ENCODE measurements at places on chromosomes 5 and 9. TPM values are rescaled to one million over a fixed set of nuclear protein-coding genes. Genes with fewer than 3 reads are reported as not detected.

- DNase-seq, result peak; percentile 81
Measured at GRCh38 chr5:172816925-172817562, 17.0 kb upstream of the ERGIC1 start.

DNA sequence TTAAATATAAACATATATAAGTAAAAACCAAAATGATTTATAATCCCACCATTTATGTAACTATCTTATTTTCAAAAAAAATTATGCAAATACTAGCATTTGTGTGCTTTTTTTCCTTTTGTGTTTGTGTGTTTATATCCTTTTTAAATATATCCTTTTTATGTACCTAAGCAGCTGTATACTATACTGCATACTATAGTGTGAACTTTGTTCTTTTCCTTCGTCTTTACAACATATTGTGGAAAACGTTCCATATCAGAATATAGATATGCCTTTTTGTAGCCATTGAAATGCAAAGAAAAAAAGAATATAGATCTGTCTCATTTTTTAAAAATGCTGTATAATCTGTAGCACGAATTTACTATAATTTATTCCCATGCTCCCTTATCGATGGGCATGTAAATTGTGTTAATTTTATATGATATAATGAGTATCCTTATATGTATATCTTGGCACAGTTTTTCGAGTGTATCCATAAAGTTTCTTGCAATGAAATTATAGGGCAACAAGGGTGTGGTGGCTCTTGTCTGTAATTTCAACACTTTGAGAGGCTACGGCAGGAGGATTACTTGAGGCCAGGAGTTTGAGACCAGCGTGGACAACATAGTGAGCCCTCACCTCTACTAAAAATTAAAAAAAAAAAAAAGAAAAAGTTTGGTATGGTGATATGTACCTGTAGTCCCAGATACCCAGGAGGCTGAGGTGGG lies 83.3 kb downstream of the STK32A start:
- DNase-seq, result no peak

Gene CCL21
- 66.4 TPM for total RNA-seq

Gene TXN
- total RNA-seq, result 97.6 TPM

DNA sequence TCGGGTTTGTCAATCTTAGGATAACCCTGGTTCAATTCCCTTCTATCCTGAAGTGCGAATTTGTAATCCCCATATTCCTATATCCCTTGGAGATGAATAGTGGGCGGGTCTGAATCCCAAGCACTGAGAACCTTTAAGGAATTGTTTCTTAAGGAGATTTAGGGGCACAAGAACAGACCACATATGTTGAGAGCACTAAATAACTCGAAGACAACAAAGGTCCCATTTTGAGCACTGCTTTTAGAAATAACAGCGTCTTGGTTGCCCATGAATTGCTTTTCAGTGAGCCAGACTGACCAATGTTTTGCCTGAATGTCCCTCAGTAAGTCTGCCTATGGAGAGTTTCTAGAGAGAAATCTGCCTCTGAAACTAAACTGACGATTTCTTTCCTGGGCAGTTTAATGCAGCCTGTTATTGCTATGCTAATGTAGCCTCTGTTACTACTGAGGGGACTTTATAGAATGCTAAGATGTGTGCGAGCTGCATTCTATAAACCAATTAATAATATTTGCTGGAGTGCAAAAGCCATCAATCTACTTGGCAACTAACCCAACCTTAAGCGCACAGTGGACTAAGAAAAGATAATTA lies 445.0 kb upstream of the DMAC1 start:
- no peak for DNase-seq

- DNase-seq, result no peak
Measured at GRCh38 chr5:8953016-8953415, 592.9 kb downstream of the SEMA5A start.

Gene GLRA1
- not detected for total RNA-seq

Gene RASEF
- total RNA-seq, result 0.59 TPM

DNA sequence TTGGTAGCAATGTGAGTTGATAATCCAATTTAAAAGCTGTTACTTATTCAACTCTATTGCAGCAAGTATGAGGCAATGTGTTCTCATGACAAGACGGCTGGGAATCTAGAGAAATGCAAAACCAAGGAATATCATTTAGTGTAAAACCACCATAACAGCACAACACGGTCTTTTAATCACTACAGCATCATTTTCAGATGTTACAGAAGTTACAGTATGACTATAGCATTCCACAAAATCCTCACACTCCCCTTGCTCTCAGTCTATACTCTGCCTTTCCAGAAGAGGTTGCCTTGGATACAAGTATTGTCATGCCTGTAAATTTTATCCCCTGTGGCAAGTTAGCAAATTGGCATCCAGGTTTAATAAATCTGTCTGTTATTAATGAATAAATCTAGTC lies 28.6 kb upstream of the TAS2R1 start:
- no peak for DNase-seq

Gene SNAPC4
- total RNA-seq, result 10.6 TPM

- DNase-seq, result no peak
Measured at GRCh38 chr9:68705531-68706362, 707 bp downstream of the PIP5K1B start.

DNA sequence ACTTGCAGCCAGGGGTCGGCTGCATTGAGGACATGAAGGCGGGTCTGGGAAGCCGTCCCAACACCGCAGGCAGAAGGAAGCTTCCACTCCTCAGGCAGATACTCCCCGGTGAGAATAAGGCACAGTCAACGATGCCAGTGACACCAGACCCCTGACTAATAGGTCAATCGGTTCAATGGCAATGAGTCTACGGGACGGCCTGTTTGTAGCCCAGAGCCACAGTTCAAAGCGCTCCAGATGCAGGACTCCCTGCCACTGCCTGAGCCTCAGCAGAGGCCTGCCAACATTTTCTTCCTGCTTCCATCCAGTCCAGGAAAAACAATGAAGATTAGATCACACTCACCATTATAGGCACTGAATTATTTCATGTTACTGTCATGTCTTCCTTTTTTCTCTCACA lies 84.5 kb upstream of the SIMC1 start:
- DNase-seq, result no peak

Gene CDH10
- not detected for total RNA-seq

GRCh38 chr9:79501546-79501945 lies 70.2 kb upstream of the TLE4 start:
- DNase-seq, result no peak

- no peak for DNase-seq
Measured at GRCh38 chr5:90307322-90307721, 102.2 kb downstream of the CETN3 start.

GRCh38 chr9:95980262-95981125 lies 105.0 kb downstream of the ERCC6L2 start:
- no peak for DNase-seq

DNA sequence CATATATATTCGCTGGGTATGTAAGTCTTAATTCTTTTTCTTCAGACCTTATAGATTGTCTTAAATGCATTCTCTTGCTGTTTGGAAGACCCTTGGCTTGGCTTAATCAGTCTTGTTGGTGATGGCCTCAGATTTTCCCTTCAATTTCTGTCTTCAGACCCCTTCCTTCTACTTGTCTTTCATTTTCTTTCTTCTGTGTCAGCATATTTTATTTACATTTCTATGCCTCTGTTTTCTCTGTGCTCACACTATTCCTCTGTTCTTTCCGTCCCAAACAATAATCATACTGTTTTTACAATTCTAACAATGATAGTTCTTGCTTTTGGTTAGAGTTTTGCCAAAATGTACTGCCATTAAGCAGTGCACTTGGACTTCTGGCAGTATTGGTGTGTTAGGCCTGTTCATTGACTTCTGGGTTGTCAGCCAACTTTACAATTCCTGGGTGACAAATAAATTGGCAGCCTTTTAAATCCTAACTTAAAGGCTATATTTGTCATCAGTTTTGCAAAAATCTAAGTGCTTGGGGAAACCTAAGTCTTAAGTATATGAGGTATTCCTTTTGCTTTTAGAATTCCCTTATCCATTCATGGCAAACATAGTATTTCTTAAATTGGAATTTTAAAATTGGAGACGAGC lies 8.0 kb downstream of the SRFBP1 start:
- DNase-seq, result no peak

Gene LRRC70
- 5.6 TPM for total RNA-seq

Gene CDX1
- 0.41 TPM for total RNA-seq

Gene OTP
- total RNA-seq, result not detected

DNA sequence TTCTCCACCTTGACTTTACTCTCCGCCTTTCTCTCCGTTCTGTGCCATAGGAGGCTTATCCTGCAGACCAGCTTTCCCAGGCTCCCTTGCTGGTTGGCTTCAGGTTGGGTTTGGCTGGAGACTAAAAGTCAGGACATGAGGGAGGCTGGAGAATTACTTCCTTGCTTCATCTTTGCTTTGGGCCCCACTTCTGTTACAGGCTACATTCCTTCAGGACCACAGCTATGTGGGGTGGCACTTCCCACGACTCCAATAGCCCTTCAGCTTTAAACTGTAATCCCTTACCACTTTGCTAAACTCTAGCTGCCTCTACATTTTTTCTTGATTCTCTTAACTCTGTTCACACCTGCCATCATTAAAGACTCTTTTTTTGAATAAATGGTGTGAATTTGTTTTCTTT lies 186.7 kb upstream of the NR4A3 start:
- DNase-seq, result no peak

DNA sequence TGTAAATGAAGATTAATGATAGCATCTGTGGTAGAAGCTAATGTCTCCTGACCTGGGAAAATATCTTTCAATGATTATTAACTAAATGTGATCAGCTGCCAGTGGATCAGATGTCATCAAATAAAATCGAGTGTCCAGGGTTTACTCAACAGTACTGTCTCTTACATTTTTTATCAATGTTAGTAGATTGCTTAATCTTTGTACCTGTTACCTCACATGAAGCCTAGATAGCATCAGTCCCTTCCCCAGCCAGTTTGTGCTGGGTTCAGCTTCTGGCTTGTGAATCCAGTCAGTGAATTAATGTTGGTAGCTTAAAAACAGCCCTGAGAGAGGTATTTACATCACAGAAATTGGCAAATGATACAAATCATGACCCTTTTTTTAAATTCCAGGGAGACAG lies 134.4 kb downstream of the GHR start:
- DNase-seq, result no peak
